Vein endothelial cell (primary cell): ENCODE measurements at places on chromosomes 2 and 18. TPM values are rescaled to one million over a fixed set of nuclear protein-coding genes. Genes with fewer than 3 reads are reported as not detected.

LIMS3 gene
- total RNA-seq, result 16.0 and 34.9 TPM in 2 replicates

SETBP1 gene
- 8.5 and 9.3 TPM in 2 replicates for total RNA-seq

TAF4B gene
- total RNA-seq, result 3.6 and 4.7 TPM in 2 replicates

LRP1B gene
- total RNA-seq, result under 0.01 TPM in 2 replicates

ANKRD30B gene
- total RNA-seq, result not detected in 2 replicates

SERPINB12 gene
- not detected in 2 replicates for total RNA-seq

ZNF142 gene
- 22.4 and 25.5 TPM in 2 replicates for total RNA-seq

VIL1 gene
- not detected in 2 replicates for total RNA-seq

TNFRSF11A gene
- total RNA-seq, result 9.1 and 11.9 TPM in 2 replicates

EVX2 gene
- not detected in 2 replicates for total RNA-seq

FAM110C gene
- total RNA-seq, result under 0.01 TPM in 2 replicates

ACTR3 gene
- 236 and 352 TPM in 2 replicates for total RNA-seq

VWA3B gene
- total RNA-seq, result not detected in 2 replicates
